ENCODE measurements at places on chromosomes 3 and 15. TPM values are rescaled to one million over a fixed set of nuclear protein-coding genes. Genes with fewer than 3 reads are reported as not detected.
A peak's percentile ranks its signal among the peaks of the same experiment; 100 is the strongest.

DNA sequence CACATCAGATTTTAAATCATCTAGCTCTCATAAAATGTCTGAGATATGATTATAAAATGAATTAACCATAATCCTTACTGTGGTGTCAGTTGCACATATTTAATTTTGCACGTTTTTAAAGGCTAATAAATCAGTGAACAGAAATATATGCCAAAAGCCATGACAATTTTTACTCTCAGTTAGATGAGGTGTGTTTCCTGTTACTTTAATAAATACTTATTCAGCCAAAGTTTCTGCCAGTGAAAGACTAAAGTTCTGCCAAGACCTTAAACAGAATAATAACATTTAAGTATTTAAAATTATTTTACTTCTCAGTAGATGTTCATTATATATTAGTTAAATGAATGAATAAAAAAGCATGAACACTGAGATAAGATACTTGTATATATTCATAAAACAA lies 1150.1 kb downstream of the NAALADL2 start:
- no peaks in the 10 kb centered on the region for H3K27me3 ChIP-seq
- DNase-seq = no peak
- no peaks in the 10 kb centered on the region for H3K36me3 ChIP-seq
- H3K4me1 ChIP-seq = no peaks in the 10 kb centered on the region
- no peak overlapping the region for H3K4me3 ChIP-seq

ACTRT3 gene
- total RNA-seq = 0.14 TPM

EFCAB12 gene
- 0.56 TPM for total RNA-seq

DNA sequence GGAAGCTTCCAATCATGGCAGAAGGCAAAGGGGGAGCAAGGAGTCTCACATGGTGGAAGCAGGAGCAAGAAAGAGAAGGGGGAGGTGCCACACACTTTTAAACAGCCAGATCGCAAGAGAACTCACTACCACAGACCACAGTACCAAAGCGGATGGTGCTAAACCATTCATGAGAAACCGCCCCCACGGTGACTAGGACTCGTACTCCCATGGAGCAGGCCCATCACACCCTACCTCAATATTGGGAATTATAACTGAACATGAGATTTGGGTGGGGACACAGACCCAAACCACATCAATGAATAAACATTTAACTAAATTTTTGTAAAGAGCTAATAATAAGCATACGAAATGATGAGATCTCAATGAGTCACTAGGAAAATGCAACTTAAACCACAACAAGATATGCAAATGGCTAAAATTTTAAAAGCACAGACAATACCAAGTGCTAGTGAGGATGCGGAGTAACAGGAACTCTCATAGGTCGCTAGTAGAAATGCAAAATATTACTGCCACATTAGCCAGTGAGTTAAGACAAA lies 10.0 kb downstream of the MRPS25 start:
- no peaks in the 10 kb centered on the region for H3K27me3 ChIP-seq
- H3K36me3 ChIP-seq = peaks cover 75% of the 10 kb centered on the region
- H3K4me1 ChIP-seq = peaks cover 70% of the 10 kb centered on the region
- peak overlapping the region; percentile 40 for H3K4me3 ChIP-seq

DNA sequence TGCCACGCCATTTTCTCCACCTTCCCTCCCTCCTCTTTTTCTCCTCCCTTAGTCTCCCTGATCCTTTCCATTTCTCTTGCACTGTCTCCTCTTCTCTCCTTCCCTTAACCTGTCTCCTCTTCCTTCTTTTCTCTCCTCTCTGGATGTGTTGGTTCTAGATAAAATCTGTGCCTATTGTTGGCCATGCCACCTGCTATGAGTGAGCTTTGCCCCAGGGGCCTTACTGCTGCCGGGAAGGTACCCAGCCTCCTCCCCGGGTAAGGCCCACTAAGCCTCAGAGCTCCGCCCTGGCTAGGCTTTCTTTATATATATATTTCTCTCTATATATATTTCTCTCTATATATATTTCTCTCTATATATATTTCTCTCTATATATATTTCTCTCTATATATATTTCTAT lies 14.7 kb downstream of the GPD1L start:
- no peak overlapping the region for H3K27ac ChIP-seq
- no peak overlapping the region for H3K4me3 ChIP-seq
- H3K4me1 ChIP-seq = peaks cover 31% of the 10 kb centered on the region

TRPC1 gene
- total RNA-seq = 3.4 TPM

- peak; percentile 62 for DNase-seq
- H3K4me1 ChIP-seq = peaks cover 14% of the 10 kb centered on the region
- H3K27ac ChIP-seq = no peak overlapping the region
- H3K4me3 ChIP-seq = no peak overlapping the region
- H3K27me3 ChIP-seq = no peaks in the 10 kb centered on the region
Measured at GRCh38 chr3:177777699-177778098, 580.4 kb upstream of the TBL1XR1 start.

- H3K27me3 ChIP-seq = peaks cover 21% of the 10 kb centered on the region
- H3K4me3 ChIP-seq = peak overlapping the region; percentile 1
- no peak for DNase-seq
- no peak overlapping the region for H3K27ac ChIP-seq
Measured at GRCh38 chr15:51620641-51621040, 1.9 kb downstream of the DMXL2 start.

HTR3E gene
- not detected for total RNA-seq

- no peaks in the 10 kb centered on the region for H3K27me3 ChIP-seq
- no peak overlapping the region for H3K27ac ChIP-seq
- peaks cover 5% of the 10 kb centered on the region for H3K36me3 ChIP-seq
- H3K4me1 ChIP-seq = no peaks in the 10 kb centered on the region
Measured at GRCh38 chr3:196546537-196546936, 21.8 kb downstream of the WDR53 start.

GRCh38 chr3:69292959-69293574 lies 92.8 kb downstream of the FRMD4B start:
- no peak for DNase-seq
- H3K4me3 ChIP-seq = no peak overlapping the region
- peaks cover 13% of the 10 kb centered on the region for H3K4me1 ChIP-seq
- H3K36me3 ChIP-seq = no peaks in the 10 kb centered on the region
- H3K27me3 ChIP-seq = no peaks in the 10 kb centered on the region

- H3K4me3 ChIP-seq = no peak overlapping the region
- H3K4me1 ChIP-seq = peaks cover 7% of the 10 kb centered on the region
- H3K36me3 ChIP-seq = no peaks in the 10 kb centered on the region
- no peak overlapping the region for H3K27ac ChIP-seq
- no peaks in the 10 kb centered on the region for H3K27me3 ChIP-seq
Measured at GRCh38 chr15:20352241-20353200, 189.1 kb downstream of the GOLGA6L6 start.

GRCh38 chr15:100788418-100789105 lies 91.1 kb upstream of the ALDH1A3 start:
- no peaks in the 10 kb centered on the region for H3K36me3 ChIP-seq
- no peak for DNase-seq
- H3K4me3 ChIP-seq = no peak overlapping the region
- H3K27me3 ChIP-seq = peaks cover 2% of the 10 kb centered on the region
- no peak overlapping the region for H3K27ac ChIP-seq
- no peaks in the 10 kb centered on the region for H3K4me1 ChIP-seq

DNA sequence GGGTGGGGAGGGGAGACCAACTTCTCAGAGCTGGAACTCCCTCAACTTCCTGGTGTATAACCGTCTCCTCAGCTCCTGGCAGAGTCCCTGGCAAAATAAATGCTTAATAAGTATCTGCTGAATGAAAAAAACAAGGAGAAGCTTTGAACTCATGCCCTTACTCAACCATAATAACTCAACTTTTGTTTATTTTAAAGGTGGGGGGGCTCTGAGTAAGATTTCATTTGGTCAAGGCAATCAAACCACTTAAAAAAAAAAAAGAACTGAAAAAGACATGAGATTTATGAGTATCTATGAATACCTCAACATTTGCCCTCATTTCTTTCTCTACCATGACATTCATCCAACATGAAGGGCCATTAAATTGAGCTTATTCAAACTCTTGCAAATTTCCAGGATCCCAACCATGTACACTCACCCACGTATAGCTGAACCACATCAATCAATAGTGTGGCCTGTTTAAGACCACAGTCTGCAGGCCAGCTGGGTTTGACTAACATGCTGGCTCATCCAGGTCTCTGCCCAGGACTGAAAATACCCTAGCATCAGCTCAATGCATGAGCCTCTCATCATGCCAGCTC lies 157.9 kb downstream of the FOXP1 start:
- H3K36me3 ChIP-seq = peaks cover 29% of the 10 kb centered on the region
- H3K27ac ChIP-seq = peak overlapping the region; percentile 32
- no peaks in the 10 kb centered on the region for H3K27me3 ChIP-seq
- peak; percentile 74 for DNase-seq
- H3K4me3 ChIP-seq = no peak overlapping the region
- peaks cover 95% of the 10 kb centered on the region for H3K4me1 ChIP-seq

DNA sequence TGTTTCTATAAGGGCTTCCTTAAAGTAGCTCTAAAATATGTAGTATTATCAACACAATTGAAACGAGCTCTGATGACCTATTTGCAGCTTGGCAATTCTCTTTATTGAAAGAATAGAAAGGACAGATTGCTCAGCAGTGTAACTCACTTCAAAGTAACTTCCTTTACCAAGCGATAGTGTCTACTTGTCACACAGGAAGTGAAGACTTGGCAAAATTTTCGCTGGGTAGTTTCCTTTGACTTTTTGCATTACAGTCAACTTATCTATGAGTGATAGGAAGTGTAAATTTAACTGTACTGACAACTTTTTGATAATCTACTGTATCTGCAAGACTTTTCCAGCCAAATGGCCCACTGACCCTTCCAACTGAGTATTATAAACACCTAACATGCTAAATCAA lies 22.8 kb downstream of the SLC9A9 start:
- H3K27ac ChIP-seq = peak overlapping the region; percentile 66
- H3K4me1 ChIP-seq = peaks cover 22% of the 10 kb centered on the region
- H3K36me3 ChIP-seq = peaks cover 3% of the 10 kb centered on the region
- H3K27me3 ChIP-seq = no peaks in the 10 kb centered on the region
- H3K4me3 ChIP-seq = no peak overlapping the region
- DNase-seq = peak; percentile 25

DNA sequence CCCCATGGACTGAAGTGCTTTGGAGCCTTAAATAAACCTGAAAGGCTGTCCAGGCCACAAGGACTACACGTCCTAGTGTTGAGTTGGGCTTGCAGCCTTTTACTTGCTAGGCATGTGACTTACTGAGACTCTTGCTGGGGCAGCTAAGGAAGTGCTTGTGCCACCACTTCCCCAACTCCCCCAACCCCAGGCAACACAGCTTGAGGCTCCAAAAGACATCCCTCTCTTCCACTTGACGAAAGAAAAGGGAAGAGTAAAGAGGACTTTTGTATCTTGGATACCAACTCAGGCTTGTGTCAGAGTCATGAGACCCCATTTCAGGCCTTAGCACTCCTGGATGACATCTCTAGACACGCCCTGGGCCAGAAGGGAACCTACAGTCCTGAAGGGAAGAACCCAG lies 109.8 kb downstream of the XRN1 start:
- H3K4me1 ChIP-seq = peaks cover 1% of the 10 kb centered on the region
- H3K36me3 ChIP-seq = peaks cover 56% of the 10 kb centered on the region
- no peak overlapping the region for H3K4me3 ChIP-seq

DNA sequence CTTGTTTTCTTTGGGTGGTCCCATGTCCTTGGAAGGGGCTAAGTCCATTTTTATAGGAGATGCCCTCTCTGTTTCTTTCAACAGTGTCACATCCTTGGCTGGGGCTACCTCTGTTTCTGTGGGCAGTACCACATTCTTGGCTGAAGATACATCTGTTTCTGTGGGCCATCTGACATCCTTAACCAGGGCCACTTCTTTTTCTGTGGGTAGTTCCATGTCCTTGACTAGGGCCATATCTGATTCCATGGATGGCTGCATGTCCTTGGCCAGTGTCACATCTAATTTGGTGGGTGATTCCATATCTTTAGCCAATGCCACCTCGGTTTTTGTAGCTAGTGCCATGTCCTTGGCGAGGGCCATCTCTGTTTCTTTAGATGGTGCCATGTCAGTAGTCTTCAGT lies 99.5 kb downstream of the MAP4 start:
- no peak for DNase-seq
- H3K36me3 ChIP-seq = peaks cover 32% of the 10 kb centered on the region
- H3K27me3 ChIP-seq = no peaks in the 10 kb centered on the region
- no peak overlapping the region for H3K4me3 ChIP-seq

GRCh38 chr3:191331388-191331787 lies 1.1 kb upstream of the UTS2B start:
- no peak overlapping the region for H3K4me3 ChIP-seq
- no peak overlapping the region for H3K27ac ChIP-seq
- peaks cover 15% of the 10 kb centered on the region for H3K4me1 ChIP-seq
- peaks cover 23% of the 10 kb centered on the region for H3K27me3 ChIP-seq
- H3K36me3 ChIP-seq = no peaks in the 10 kb centered on the region

- no peaks in the 10 kb centered on the region for H3K27me3 ChIP-seq
- no peaks in the 10 kb centered on the region for H3K36me3 ChIP-seq
- no peaks in the 10 kb centered on the region for H3K4me1 ChIP-seq
- DNase-seq = no peak
Measured at GRCh38 chr3:65635657-65636056, 403.1 kb downstream of the MAGI1 start.

GRCh38 chr3:194200422-194201081 lies 64.6 kb downstream of the HES1 start:
- no peak overlapping the region for H3K27ac ChIP-seq
- peaks cover 8% of the 10 kb centered on the region for H3K4me1 ChIP-seq
- H3K4me3 ChIP-seq = no peak overlapping the region

- H3K4me3 ChIP-seq = no peak overlapping the region
- no peak overlapping the region for H3K27ac ChIP-seq
- DNase-seq = no peak
- no peaks in the 10 kb centered on the region for H3K27me3 ChIP-seq
- peaks cover 3% of the 10 kb centered on the region for H3K36me3 ChIP-seq
- H3K4me1 ChIP-seq = peaks cover 1% of the 10 kb centered on the region
Measured at GRCh38 chr3:128343287-128344051, 123.2 kb downstream of the DNAJB8 start.

Measured in activated CD8-positive, alpha-beta T cell treated with anti-CD3 and anti-CD28 coated beads for 36 hours (primary cell).